ENCODE measurements at places on chromosomes 7 and 10. TPM values are rescaled to one million over a fixed set of nuclear protein-coding genes. Genes with fewer than 3 reads are reported as not detected.

DNA sequence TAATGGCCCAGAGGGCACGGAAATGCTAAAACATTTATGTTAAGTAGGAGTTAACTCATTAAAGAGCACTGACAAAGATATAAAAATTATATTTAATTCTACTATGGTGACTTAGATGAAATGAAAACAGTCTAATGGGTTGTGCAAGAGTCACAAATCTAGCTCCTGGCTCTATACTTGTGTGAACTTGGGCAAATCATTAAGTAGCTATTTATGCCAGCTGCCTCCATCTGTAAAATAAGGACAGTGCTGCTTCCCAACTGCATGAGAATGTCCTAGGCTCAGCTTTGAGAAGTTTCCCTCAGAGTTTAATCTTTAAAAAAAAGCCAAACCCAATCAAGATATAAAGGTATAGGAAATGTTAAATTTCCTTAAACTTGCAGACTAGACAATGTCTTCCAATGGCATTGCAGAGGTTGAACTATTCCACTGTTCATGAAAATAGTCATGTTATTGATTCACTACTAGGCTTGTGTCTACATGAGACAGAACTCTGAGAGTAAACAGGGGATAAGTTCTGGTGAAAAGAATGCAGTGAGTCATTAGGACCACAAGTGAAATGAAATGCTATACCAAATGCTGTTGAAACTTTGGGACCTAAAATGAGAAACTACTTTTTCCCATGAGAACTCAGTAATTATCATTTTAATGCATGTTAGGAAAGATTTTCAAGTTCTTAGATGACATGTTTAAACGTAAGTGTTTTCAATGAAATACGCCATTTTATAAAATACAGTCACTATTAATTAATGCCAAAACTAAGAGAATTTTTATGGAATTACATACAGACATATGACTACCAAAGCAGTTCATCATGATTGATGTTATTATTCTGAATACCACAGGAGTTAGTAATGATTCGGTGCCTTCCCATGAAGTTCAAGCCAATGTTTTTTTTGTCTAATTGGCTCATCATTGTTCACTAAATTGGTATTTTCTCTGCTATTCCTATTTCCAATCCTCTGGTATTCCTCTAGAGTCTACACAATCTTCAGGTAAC is 84.2 kb downstream of the CDK6 start:
- peak overlapping the region; percentile 26 for H3K4me3 ChIP-seq
- peak overlapping the region; percentile 91 for H3K27ac ChIP-seq
- H3K4me1 ChIP-seq = peaks cover 56% of the 10 kb centered on the region
- H3K27me3 ChIP-seq = no peaks in the 10 kb centered on the region
- DNase-seq = peak; percentile 88

DNA sequence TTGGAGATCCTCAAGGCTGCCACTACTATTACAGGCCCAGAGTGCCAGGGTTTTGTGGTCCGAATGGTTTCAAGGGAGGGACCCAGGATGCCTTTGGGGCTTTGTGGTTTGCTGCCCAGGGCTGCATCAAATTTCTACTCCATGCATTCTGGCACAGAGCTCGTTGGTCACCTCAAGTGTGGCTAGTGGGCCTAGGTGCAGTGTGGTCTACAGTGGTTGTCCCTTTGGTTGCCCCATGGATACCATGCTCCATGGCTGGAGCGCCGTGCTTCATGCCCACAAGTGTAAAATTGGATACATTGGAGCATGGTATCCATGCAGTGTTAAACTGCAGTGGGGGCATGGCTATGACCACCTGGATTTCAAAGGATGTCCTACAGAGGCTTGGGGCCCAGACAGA is 5.4 kb upstream of the PRF1 start:
- DNase-seq = no peak
- H3K27me3 ChIP-seq = no peaks in the 10 kb centered on the region
- H3K36me3 ChIP-seq = no peaks in the 10 kb centered on the region
- H3K4me3 ChIP-seq = no peak overlapping the region
- no peak overlapping the region for H3K27ac ChIP-seq

DNA sequence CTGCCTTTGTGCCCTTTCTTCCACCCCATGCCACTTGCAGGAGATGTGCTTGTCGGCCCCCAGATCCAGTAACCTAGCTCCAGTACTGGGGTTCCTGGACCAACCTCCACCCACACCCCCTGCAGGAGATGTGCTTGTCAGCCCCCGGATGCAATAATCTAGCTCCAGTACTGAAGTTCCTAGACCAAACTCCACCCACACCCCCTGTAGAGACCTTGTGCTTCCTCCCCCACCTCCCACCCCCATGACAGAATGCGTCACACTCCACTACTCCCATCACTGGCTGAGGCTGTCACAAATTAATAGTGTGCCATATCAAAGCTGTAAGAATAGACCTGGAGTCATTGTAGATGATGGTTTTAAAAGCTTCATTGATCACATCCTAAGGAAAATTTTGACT is 185.0 kb downstream of the BICC1 start:
- H3K27me3 ChIP-seq = peaks cover 15% of the 10 kb centered on the region
- H3K27ac ChIP-seq = no peak overlapping the region
- peaks cover 10% of the 10 kb centered on the region for H3K4me1 ChIP-seq
- no peak overlapping the region for H3K4me3 ChIP-seq

- H3K4me3 ChIP-seq = no peak overlapping the region
- H3K4me1 ChIP-seq = peaks cover 8% of the 10 kb centered on the region
- H3K27ac ChIP-seq = no peak overlapping the region
Measured at GRCh38 chr10:78401624-78402367, 368.1 kb downstream of the RPS24 start.

GRCh38 chr10:110397856-110398255 is 93.1 kb upstream of the SMNDC1 start:
- H3K36me3 ChIP-seq = no peaks in the 10 kb centered on the region
- no peaks in the 10 kb centered on the region for H3K27me3 ChIP-seq

- H3K36me3 ChIP-seq = no peaks in the 10 kb centered on the region
- no peaks in the 10 kb centered on the region for H3K27me3 ChIP-seq
- H3K4me3 ChIP-seq = no peak overlapping the region
- H3K4me1 ChIP-seq = no peaks in the 10 kb centered on the region
Measured at GRCh38 chr10:61960396-61961120, 59.1 kb downstream of the ARID5B start.

- H3K27me3 ChIP-seq = no peaks in the 10 kb centered on the region
- H3K4me3 ChIP-seq = no peak overlapping the region
- H3K36me3 ChIP-seq = no peaks in the 10 kb centered on the region
- H3K4me1 ChIP-seq = peaks cover 16% of the 10 kb centered on the region
Measured at GRCh38 chr7:12583176-12583575, 12.7 kb downstream of the SCIN start.

GRCh38 chr10:102413053-102413705 is 5.4 kb downstream of the PSD start:
- H3K27ac ChIP-seq = no peak overlapping the region
- H3K4me1 ChIP-seq = no peaks in the 10 kb centered on the region
- no peak overlapping the region for H3K4me3 ChIP-seq
- DNase-seq = no peak
- no peaks in the 10 kb centered on the region for H3K36me3 ChIP-seq

DNA sequence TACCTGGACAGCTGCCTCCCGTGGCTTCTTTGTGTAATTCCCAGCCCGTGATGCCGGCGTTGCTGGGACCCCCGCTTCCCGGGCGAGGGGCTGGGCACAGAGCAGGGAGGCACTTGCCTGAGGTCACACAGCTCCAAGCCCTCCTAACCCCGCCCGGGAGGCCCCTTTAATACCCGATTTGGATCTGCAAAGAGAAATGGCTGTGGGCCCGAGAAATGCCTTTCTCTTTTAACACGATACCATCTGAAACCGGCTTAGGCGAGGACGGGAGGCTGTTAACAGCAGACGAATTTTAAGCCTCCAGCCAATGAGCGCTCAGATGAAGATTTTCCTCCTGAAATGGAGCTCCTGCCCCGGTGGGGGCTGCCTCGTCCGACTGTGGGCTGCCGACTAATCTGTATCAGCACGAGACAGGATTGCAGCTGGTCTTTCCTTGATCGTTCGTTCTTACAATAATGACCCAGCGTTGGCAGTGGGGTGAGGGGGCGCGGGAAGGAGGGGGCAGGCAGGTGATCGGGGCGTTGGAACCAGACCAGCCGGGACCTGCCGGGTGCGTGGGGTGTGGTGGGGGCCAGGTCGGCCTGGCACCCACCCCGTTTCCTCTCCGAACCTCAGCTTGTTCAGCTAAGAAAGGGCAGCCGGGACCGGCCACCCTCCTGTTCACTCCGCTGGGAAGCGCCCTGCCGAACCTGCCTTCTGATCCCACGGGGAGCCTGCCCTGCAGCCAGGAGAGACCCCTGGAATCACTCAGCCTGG is 36.2 kb upstream of the FOXL3 start:
- H3K27me3 ChIP-seq = no peaks in the 10 kb centered on the region
- peaks cover 11% of the 10 kb centered on the region for H3K36me3 ChIP-seq
- DNase-seq = no peak

DNA sequence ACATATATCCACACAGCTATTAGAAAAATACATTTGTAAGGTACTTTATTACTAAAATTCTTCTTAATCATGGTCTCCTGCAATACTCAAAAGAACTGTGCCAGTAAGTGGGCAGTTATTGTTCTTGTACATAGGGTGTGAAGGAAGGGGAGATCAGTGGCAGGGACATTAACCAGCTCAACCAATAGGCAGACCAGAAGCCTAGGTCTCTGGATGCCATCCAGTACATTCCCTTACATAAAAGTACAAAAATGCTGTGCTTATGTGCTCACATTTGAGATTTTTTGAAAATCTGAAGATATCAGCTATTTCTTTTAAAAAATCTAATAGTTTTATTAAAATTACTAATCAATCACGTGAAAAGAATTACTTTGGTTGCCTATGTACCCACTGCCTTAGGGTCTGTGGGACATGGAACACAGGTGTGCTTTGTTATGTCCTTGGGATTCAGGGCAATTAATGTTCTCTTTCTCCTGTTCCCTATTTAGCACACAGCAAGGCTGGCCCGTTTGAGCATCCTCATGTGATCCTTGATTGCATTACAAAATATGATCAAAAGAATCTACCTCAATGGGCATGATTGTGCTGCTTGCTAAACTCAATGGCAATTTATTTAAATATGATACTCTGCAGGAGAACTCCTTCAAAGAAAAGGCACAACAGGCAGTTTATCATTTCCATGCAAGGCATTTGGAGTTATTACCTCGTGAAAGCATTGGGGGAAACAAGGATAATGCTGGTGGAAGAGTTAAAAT is 22.7 kb downstream of the TWIST1 start:
- DNase-seq = no peak
- no peaks in the 10 kb centered on the region for H3K27me3 ChIP-seq
- no peaks in the 10 kb centered on the region for H3K36me3 ChIP-seq
- H3K4me3 ChIP-seq = no peak overlapping the region
- H3K27ac ChIP-seq = no peak overlapping the region

DNA sequence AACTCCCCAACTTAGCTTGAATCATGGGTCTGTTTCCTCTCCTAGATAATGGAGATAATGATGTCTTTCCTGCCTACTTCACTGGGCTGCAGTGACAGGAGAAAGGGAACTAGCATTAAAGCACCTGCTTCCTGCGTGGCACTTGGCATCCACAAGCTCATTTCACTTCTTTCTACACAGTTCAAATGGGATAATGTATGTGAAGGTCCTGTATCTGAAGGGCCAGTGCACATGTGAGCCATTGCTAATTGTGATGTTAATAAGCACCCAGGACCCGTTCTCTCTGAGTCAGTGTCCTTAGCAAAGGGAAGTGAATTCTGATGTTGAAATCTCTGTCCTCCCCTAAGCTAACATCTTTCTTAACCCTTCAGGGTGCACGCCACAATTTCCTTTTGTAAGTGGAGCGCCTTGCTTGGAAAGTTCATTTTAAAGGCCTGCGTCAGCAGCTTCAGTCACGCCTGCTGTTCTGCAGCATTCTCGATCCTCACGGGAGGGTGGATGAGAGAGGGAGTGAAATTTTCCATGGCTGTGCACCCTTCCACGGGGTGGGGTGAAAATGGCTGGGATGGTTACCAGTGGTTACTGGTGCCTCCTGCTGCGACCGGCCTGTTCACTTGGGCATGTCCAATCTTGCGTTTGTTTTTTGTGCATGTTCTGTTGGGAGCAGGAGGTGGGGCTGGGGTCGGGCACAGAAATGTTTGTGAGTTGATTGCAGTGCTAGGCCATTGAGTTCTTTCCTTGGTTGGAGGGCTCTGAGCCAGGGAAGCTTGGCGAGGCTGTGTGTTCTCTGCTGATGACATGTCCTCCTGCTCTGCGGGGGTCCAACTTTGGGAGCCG is 59.2 kb downstream of the HK1 start:
- no peaks in the 10 kb centered on the region for H3K27me3 ChIP-seq
- no peak overlapping the region for H3K4me3 ChIP-seq
- no peak overlapping the region for H3K27ac ChIP-seq
- peaks cover 19% of the 10 kb centered on the region for H3K4me1 ChIP-seq
- DNase-seq = no peak

GRCh38 chr7:22781230-22781711 is 41.4 kb downstream of the TOMM7 start:
- H3K4me1 ChIP-seq = no peaks in the 10 kb centered on the region
- H3K27ac ChIP-seq = no peak overlapping the region
- no peaks in the 10 kb centered on the region for H3K36me3 ChIP-seq
- no peak for DNase-seq
- H3K27me3 ChIP-seq = no peaks in the 10 kb centered on the region

DNA sequence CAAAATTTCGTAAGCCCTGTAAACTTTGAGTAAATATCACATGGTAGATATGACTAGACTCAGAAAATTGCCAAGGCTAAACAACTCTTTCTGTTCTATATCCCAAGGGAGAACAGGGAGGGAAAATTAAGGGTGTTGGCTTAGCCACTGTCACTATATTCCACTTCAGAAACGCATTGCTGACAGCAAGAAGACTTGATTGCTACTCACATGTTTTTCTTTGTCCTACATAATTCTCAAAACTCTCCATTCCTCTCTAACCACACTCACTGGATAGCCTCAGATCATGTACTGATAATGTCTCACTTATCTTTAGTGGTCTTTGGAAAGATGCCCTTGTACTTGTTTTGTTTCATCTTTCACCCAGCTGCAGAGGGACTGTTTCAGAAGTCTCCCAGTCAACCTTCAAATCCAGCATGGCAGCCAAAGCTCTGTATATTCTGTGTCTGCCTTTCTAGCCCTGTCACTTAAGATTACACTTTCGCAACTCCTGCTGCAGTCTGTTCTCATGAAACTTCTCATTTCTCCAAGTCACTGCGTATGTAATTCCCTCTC is 582.4 kb upstream of the FZD8 start:
- no peak overlapping the region for H3K4me3 ChIP-seq
- no peak overlapping the region for H3K27ac ChIP-seq
- H3K4me1 ChIP-seq = no peaks in the 10 kb centered on the region

- H3K4me1 ChIP-seq = no peaks in the 10 kb centered on the region
- no peak overlapping the region for H3K27ac ChIP-seq
- no peaks in the 10 kb centered on the region for H3K36me3 ChIP-seq
- DNase-seq = no peak
- H3K27me3 ChIP-seq = peaks cover 44% of the 10 kb centered on the region
- no peak overlapping the region for H3K4me3 ChIP-seq
Measured at GRCh38 chr10:71461457-71461856, 64.7 kb downstream of the CDH23 start.

The OR2A5 gene
- not detected for total RNA-seq

The LIPK gene
- not detected for total RNA-seq

The SEC31B gene
- 1.6 TPM for total RNA-seq

The IFIT1B gene
- total RNA-seq = not detected

The SPDYE5 gene
- total RNA-seq = not detected

The CTAGE15 gene
- 1.3 TPM for total RNA-seq

The TMEM270 gene
- total RNA-seq = not detected

The HBP1 gene
- 17.6 TPM for total RNA-seq

The TMEM273 gene
- not detected for total RNA-seq

All from PC-3 (cell line).